GM20000 (cell line): ENCODE measurements at places on chromosomes 4 and X.

DNA sequence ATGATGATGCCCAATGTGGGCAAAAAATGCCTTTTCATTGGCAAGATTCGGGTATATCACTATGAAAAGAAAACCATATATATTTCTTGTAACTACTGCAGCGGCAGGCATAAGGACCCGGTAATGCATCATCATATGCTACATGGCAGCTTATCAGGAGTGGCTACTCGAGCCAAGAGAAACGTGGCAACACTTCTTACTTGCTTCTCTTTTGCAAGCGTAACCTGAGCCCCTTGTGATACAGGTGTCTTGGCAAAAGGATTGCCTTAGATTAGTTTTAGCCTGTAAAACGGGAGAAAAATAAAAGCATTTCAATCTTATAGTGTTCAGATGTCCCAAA lies 280.3 kb downstream of the SPRY1 start:
- DNase-seq: no peak

- no peak for DNase-seq
These were observed 192.4 kb upstream of the FSTL5 start for GRCh38 chr4:162356181-162356580.

- DNase-seq: no peak
These were observed 2.4 kb downstream of the RNF175 start for GRCh38 chr4:153757407-153757806.

- DNase-seq: no peak
These were observed 95.8 kb downstream of the MID1 start for GRCh38 chrX:10524578-10524977.
